ENCODE measurements at places on chromosomes 1 and 21.

GRCh38 chr1:163875200-163875926 is 553.6 kb downstream of the NUF2 start:
- DNase-seq = no peak

GRCh38 chr1:27527890-27528817 is 38.2 kb upstream of the WASF2 start:
- no peak for DNase-seq

DNA sequence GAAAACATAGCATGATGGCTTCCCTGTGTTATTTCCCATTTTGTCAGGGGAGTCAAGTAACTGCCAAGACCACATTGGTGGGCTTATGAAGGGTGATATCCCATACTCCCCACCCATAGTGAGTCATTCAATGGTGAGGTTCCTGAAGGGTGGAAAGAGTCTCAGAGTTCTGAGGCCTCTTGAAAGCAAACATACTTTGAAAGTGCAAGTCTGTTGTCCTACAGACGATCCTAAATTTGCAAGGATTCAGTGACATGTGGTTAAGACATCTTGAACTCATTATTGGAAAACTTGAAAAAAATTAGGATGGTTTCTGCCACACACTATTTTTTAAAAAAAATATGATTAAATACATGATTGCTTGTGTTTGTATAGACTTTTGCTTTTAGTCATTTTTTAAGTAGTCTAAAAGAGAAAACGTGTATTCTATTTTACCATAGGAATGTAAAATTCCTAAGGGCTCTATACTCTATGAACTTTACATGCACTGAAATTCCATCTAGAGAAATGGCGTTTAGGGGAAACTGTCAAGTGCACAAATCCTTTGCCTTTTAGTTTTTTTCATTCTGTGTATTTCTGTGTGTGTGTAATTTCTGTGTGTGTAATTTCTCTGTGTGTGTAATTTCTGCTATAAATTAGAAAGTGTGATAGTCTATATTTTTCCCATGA is 225.5 kb upstream of the ADAMTS5 start:
- DNase-seq = no peak

DNA sequence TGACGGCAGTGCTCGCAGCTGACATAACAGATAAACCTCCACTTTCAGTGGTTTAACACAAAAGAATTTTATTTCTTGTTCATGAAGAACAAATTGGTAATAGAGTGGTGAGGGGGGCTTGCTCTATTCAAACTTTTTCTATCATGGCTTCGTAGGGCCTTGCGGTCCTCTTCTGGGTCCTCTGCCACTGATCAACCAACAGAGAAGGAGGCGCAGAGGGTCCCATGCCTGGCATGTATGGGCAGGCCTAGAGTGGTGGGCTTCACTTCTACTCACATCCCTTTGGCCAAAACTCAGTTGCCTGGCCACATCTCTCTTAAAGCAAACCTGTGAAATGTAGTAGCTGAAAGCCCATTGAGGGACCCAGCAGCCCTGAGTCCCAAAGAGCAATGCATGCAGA is 460.5 kb downstream of the SIPA1L2 start:
- no peak for DNase-seq

GRCh38 chr1:84089867-84090266 is 54.2 kb upstream of the PRKACB start:
- DNase-seq = no peak

DNA sequence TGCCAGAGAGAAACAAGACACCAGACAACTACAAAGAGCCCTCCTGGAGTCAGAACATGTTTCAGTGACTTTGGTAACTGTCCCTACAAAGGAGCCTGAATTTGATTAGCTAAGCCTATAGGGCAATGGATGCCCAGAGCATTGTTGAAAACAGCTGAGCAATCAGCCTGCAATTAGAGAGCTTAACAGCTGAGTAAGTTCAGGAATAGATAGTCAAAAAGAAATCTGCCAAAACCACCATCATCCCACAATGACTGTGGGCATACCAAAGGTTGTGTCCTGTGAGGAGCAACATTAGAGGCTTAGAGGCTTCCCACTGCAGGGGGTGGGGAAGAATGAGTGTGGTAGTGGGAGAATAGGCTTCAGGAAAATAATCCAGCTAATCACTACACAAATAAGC is 32.1 kb downstream of the SH3BP5L start:
- DNase-seq = no peak

DNA sequence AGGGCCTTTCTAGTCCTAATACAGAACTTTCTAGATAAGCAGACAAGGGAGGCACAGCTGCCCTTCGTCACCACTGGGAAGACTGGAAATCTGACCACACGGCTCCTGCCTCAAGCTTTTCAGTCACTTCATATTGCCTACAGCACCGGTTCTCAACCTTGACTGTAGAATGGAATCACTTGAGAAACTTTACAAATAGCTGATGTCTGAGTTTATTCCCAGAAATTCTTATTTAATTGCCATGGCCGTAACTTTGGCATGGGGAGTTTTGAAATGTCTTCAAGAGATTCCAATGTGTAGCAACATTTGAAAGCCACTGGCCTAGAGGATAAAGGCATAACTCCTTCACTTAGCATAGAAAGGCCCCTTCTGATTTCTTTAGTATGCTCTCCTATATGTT is 42.4 kb upstream of the STMN1 start:
- no peak for DNase-seq

GRCh38 chr1:19404748-19405147 is 80.6 kb downstream of the CAPZB start:
- no peak for DNase-seq

DNA sequence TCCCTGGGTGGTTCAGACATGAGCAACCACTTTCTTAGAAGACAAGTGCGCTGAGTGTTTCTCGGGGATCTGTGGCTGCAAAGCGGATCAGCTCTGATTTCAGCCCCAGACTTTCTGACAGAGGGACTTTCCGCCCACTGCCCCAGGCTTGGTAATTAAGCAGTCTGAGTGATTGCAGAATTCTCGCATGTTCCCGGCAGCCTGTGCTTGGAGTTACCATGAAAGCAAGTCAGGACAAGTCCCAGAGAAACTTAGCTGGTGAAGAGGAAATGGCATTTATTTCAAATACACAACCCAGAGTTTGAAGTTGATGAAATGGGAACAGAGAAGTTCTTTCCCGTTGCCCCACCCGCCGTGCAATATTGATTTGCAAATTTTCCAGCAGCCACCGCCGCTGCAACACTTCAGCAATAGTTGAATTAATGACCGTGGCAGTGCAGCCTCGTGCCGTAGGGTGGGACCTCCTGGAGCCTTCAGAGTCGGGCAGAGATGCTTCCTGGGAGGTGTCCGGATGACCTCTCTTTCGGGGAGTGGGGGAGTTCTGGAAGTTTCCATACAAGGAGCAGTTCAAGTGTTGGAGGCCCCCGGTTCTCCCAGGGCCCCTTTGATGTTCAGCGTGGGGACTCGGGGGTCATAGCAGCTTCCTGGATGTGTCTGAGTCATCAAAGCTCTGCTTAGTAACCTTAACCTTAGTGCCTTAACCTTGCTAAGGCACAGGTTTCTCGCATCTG is 134.7 kb downstream of the KAZN start:
- DNase-seq = no peak

- no peak for DNase-seq
Measured at GRCh38 chr1:101079341-101079740, 53.8 kb upstream of the DPH5 start.

DNA sequence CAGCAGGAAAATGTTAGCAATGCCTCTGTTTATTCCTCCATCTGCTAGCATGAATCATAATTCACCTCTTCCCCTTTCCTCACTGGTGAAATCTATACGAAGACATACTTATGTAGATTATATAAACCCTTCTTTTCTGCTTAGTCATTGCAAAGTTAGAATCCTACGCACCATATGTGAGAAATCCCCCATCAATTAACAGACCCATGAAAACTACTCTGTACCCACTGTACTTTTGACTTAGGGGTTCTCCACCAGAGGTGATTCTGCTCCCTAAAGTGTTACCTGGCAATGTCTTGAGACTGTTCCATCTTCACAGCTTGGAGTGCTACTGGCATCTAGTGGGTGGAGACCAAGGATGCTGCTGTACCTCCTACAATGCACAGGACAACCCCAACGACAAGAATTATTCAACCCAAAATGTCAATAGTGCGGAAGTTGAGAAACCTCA is 49.6 kb upstream of the KCTD3 start:
- DNase-seq = no peak

- DNase-seq = no peak
Measured at GRCh38 chr1:85603086-85603880, 22.7 kb downstream of the CCN1 start.

GRCh38 chr1:58649555-58649954 is 50.3 kb downstream of the MYSM1 start:
- DNase-seq = peak; percentile 10

GRCh38 chr1:45004281-45004920 is 6.7 kb downstream of the HECTD3 start:
- no peak for DNase-seq

GRCh38 chr1:149906570-149907075 is 7.3 kb downstream of the BOLA1 start:
- no peak for DNase-seq

DNA sequence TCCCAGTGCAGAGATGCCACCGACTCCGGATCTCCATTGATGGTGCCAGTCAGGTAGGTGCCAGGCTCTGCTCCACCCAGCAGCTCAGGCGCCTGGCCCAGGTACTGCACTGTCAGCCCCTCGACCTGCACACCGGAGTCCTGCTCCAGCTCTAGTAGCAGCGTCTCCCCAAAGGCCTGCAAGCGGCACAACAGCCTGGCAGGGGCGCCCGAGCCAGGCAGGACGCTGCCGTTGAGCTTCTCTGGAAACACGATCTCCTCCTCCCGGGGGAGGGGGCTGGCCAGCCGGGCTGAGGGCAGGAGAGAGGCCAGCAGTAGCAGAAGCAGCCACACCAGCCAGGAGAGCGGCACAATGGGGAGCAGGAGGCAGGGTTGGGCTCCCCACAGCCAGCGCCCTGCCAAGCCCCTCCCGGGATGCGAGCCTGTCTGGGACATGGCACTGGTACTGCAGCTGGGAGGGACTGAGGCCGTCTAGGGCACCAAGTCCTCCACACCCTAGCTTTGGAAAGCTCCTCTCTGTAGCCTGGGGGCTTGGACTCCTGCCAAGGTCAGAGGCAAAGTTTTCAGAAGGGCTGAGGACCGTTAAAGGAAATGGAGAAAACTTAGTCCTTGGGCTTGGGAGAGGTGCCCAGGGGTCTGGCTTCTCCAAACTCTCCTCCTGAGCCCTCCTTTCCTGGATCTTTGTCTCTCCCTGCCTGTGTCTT is 509 bp downstream of the ADAMTS4 start:
- no peak for DNase-seq

DNA sequence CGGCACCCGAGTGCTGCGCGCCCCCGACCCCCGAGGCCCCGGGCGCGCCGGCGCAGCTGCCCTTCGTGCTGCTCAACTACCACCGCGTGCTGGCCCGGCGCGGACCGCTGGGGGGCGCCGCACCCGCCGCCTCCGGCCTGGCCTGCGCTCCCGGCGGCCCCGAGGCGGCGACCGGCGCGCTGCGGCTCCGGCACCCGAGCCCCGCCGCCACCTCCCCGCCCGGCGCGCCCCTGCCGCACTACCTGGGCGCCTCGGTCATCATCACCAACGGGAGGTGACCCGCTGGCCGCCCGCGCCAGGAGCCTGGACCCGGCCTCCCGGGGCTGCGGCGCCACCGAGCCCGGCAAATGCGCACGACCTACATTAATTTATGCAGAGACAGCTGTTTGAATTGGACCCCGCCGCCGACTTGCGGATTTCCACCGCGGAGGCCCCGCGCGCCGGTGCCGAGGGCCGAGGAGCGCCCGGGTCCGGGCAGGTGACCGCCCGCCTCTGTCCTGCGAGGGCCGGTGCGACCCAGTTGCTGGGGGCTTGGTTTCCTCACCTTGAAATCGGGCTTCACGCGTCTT is 49.0 kb downstream of the SIM2 start:
- peak; percentile 53 for DNase-seq

DNA sequence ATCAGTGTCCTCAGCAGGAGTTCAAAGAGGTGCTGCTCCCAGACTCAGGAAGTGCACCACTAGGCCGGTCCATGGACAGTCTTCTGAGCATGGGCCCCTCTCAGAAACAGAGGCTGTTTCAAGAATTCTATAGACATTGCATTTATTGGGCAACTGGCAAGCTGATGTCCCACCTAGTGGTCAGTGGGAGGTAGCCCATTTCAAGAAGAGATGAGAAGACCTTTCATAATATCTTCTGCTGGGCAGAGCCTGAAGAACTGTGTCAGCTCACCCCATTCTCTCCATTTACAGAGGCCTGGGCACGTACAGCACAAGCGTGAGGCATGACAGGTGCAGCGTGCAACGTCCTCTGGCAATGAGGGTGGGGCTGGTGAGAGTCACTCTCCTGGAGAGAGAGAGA is 216.0 kb downstream of the DYRK1A start:
- no peak for DNase-seq

DNA sequence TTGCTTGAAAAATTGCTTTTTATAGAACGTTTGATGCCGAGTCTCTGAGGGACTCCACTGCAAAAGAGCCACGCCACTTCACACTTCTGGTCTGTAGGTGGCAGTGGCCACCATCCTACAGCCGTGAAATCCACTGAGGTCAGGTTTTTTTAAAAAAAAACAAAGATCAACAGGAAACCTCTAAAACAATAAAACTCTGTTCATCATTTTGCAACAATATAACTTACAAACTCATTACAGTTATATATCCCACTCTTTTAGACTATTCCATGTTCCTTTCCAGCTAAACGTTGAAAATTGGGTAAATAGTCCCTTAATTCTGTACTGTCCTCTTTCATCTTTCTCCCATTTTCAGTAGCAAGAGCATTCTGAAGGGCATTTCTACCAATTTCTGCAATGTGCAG is 64.6 kb upstream of the FMN2 start:
- no peak for DNase-seq

GRCh38 chr1:58060559-58061170 is 485.9 kb downstream of the OMA1 start:
- no peak for DNase-seq

Data from stimulated activated CD4-positive, alpha-beta T cell treated with anti-CD3 and anti-CD28 coated beads, TNF-alpha, amount 100 ng/mL, for 48 hours (primary cell).